ENCODE measurements at places on chromosomes 5 and 9. TPM values are rescaled to one million over a fixed set of nuclear protein-coding genes. Genes with fewer than 3 reads are reported as not detected.

SPATA9 gene
- total RNA-seq, result not detected

GPRIN1 gene
- total RNA-seq, result not detected

TRIM36 gene
- total RNA-seq, result not detected

NTNG2 gene
- total RNA-seq, result 10.8 TPM

FGF1 gene
- not detected for total RNA-seq

LOX gene
- total RNA-seq, result not detected

MYORG gene
- 1.5 TPM for total RNA-seq

HMMR gene
- 0.42 TPM for total RNA-seq

EQTN gene
- not detected for total RNA-seq

ISL1 gene
- total RNA-seq, result not detected

CARD9 gene
- 0.85 TPM for total RNA-seq

FBXW11 gene
- 36.9 TPM for total RNA-seq

INSL4 gene
- not detected for total RNA-seq

BASP1 gene
- 2.4 TPM for total RNA-seq

DNA sequence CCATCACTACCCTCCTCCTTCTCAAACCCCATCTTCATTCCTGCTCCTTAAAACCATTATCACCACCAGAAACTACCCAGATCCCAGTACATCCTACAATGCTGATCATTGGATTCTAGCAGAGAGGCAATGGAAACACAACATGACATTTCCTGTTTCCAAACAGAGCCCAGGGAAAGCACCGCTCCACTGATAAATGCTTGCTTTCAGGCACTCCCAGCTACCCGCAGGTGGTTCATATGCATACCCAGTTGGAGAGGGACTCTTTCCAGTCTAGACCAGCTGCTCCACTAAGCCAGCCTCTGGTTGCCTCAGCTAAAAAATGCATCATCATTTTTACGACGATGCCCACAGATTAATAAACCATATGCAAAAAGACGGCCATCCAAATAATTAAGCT lies 39.2 kb upstream of the ACO1 start:
- DNase-seq, result no peak

DNA sequence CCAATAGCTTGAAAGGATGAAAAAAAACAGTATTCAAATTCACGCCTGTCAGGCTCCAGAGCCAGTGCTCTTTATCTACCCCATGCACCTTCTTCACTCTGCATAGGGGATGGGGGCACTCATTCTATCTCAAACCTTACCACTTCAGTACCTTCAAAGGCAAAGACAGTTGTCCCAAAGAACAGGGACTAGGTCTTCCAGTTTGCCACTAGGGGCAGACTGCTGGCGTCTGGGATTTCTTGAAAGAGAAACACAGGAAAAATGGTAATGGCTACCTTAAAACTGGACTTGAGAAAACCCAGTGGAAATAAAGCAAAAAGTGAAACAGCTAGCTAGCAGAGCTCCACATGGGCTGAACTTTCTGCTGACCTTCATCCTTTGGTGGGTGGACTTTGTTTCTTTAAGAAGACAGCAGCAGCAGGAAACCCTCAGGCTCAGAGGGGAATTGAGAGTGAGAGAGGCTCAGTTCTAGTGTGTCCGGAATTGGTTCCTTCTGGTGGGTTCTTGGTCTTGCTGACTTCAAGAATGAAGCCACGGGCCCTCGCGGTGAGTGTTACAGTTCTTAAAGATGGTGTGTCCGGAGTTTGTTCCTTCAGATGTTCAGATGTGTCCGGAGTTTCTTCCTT lies 41.0 kb upstream of the SLC36A1 start:
- DNase-seq, result no peak

DNA sequence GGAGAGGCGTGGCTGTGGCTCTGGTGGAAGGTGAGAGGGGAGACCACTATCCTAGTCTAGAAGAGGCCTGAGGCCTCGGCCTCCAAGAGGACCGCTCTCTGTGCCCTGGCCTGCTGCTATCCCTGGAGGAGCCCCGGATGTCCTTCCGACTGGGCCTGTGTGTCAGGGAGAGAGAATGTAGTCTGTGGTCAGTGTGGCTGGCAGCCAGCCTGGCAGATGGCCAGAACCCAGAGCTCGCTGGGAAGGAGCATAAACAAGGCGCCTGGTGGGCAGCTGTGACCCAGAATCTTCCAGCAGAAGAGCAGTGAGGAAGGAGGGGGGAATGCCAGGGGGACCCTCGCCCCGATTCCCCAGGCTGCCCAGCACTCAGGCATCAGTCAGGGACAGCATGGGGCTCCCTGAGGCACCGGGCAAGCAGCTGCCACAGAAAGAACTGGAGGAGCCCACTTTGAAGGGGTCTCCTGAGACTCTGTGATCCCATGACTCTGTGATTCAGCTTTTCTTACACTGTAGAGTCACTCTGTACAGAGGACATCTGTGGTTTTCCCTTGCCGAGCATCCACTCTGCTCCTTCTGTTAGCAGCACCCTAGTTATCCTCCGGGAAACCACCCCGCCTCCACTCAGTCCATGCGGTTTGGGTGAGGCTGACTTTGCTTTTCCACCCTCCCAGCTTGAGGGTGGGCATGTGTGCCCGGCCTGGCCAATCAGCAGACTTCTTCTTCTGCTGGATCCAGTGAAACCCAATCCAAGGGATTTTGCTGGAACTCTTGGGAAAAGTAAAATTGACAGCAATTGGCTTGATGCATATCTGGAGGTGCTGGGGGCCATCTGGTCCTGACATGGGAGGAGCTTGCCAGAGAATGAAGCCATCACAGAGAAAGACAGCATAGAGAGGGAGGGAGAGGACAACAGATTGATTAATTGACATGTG lies 46.2 kb upstream of the PWWP2A start:
- DNase-seq, result no peak

DNA sequence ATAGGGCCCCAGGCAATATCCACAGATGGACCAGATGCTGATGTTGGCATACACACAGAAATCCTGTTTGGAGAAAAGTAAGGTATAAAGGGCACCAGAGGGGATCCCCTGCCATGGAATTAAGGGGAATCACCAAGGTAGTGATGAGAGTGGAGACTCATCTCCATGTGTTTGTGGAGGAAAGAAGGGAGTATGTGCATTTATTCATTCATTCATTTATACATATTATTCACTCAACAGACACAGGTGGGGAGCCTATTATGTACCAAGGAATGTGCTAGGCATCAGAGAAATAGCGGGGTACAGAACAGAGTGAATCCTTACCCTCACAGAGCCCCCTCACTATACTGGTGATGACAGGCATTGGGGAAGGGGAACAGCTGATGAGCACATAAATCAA lies 116.8 kb upstream of the IL12B start:
- DNase-seq, result no peak

DNA sequence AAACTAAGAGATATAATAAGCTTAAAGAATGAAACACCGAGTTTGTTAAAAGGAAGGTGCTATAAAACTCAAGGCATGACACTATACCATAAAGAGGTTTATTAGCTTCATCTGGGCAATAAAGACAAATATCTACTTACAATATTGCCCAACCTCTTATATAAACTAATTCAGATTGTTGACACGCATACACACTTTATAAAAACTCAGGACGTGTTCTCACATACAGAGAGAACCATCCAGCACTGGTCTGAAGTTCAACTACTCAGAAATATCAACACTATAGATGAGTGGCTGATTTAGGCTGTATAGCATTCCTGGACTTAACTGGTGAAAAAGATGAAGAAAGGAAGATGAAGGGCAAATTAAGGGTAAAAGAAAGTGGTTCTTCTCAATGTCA lies 81.2 kb downstream of the FRMD3 start:
- DNase-seq, result no peak

- no peak for DNase-seq
Observed at GRCh38 chr9:98804083-98804482, 3.4 kb upstream of the GALNT12 start.

- DNase-seq, result no peak
Observed at GRCh38 chr5:116216246-116216645, 131.4 kb downstream of the COMMD10 start.

- DNase-seq, result no peak
Observed at GRCh38 chr5:74042559-74042958, 416.6 kb downstream of the ARHGEF28 start.

DNA sequence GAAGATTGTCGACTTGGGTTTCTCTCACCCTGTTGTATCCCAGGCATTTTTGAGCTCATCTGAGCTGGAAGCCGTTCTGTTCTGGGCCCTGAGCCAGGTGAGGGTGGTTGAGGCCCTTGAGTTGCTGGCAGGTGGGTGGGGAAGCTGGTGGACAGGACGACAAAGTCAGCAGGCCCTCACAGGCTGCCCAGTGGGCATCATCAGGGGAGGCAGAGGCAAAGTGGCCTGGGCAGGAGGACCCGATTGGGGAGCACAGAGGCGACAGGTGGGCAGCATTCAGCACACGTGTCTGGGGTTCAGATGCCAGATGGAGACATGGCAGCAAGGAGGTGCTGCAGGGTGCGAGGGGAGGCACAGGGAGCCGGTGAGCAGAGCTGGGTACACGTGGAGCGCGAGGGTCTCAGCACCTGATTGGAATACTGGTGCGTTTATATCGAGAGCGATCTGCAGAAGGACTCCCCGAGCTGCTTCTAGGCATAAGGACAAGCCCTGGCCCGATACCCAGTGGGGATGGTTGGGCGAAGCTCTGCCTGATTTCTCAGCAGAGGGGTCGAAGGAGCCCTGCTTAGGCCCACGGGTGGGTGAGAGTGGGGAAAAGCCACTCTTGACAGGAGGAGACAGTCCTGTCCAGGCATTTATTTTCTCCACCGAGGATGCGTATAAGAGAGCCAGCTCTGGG lies 49.0 kb upstream of the SUSD3 start:
- DNase-seq, result no peak

GRCh38 chr5:23482642-23483041 lies 24.8 kb upstream of the PRDM9 start:
- DNase-seq, result no peak

DNA sequence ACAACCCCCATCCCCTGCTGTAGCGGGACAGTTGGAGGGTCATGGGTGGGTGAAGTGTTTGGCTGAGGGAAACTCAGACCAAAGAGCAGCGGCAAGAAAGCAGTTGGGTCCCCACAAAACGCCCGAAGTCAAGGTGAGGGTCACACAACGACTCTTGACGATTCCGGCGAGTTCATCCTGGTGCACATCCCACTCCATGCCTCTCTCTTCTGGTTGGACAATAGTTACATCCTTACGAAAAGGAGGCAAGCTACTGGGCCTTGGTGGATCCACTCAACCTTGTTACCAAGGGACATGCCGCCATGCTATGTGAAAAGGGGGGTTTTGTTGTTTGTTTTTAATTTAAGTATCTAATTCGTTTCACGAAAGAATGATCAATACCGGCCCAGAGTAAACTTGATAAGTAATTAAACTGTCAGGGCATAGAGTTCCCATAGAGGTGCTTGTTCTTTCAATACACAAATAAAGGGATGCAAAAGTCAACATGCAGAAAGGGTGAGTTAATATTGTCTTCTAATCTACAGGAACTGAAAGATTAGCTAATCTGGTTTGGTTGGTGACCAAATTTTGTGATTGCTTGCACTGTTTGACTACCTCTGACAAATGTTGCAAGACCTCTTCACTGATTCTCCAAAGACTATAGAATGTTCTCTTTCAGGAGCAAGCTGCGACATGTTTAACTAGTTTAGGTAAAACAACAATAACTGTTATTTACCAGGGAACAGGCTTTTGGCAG lies 732 bp upstream of the SMIM15 start:
- DNase-seq, result no peak

- DNase-seq, result no peak
Observed at GRCh38 chr5:14175381-14175780, 32.2 kb downstream of the TRIO start.

DNA sequence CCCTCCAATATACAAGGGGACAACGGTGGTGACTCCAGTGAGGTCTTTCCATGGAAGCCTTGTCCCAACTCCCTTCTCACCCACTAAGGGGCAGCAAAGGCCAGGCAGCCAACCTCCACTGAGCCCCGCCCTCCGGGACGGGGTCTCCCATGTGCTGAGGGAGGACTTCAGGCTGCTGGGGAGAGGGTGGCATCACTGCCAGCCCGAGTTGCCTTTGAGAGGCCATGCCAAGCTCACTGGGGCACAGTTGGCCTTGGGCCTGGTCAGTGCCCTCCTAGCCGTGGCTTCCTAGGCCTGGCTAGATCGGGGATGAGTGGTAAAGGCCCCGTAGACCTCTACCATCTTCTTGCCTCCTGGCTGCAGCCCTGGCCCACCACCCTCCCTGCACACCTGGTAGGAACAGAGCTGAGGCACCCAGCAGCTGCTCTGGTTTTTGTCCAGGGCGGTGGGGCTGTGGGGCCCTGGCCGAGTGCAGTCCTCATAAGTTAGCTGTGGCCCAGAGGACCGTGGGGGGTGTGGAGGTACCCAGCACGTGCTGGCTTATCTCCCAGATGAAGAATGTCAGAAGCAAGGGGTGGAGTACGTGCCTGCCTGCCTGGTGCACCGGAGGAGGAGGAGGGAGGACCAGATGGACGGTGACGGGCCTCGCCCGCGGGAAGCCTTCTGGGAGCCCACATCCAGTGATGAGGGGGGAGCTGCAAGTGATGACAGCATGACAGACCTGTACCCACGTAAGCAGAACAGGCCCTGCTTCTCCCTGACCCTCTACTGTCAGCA lies 3.2 kb downstream of the SURF2 start:
- peak; percentile 24 for DNase-seq

- DNase-seq, result no peak
Observed at GRCh38 chr5:31237174-31237573, 43.7 kb downstream of the CDH6 start.

DNA sequence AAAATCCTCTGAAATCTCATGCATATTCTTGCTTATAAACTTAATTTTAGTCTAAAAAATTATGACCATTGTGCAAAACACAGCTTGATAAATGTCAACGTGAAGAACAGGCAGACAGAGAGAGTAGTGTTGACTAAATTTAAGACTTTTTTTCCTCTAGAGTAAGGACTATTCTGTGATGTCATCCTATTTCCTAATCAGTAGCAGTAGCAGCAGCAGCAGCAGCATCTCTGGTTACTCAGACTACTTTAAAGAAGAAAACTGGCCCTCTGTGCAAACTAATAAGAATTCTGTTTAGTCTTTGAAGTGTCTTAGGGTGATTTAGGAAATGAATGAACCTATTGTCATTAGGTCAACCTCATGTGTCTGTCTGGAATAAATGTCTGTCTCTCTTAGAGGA lies 403.0 kb downstream of the HINT1 start:
- DNase-seq, result no peak

DNA sequence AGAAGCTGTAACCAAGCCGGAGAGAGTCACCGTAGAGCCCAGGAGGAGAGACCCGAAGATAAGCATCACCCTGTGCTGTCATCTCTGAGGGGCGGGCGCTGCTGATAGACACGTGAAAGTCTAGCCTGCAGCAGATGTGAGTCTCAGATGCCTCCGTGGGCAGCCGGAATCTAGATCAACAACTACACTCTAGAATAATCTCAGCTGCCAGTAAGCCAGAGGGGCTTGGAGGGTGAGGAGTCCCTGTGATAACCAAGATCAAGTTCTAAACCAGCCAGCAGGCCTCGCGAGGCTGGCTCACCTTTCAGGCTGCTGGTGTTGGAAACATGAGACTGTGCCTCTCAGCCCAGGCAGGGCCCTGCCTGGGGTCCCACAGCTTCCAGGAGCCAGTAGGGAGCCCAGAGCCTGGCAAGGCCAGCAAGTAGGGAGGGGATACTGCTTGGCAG lies 54.1 kb downstream of the DAPK1 start:
- no peak for DNase-seq

GRCh38 chr5:63603996-63604395 lies 358.2 kb downstream of the HTR1A start:
- DNase-seq, result no peak

Measured in naive thymus-derived CD8-positive, alpha-beta T cell (primary cell).